HS-27A (cell line): ENCODE measurements at places on chromosomes 13 and 19.

DNA sequence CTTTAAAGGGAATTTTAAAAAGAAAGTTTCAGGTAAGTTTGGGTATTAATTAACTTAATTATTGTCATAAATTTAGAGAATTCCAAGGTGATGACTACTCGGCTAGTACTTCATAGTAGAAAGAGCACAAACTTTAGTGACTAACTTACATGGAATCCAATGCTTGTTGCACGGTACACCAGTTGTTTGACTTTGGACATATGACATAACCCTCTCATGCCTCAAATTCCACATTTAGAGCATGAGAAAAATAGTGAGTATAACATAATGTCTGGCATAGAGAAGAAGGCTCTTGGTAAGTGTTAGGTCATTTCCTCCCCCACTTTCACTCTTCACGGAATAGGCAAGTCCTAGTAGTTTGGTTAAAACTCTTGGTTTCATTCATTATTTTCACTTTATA is 1249.4 kb upstream of the SLC10A2 start:
- DNase-seq = peak; percentile 69

GRCh38 chr13:43295825-43296564 is 272.6 kb downstream of the DNAJC15 start:
- no peak for DNase-seq

DNA sequence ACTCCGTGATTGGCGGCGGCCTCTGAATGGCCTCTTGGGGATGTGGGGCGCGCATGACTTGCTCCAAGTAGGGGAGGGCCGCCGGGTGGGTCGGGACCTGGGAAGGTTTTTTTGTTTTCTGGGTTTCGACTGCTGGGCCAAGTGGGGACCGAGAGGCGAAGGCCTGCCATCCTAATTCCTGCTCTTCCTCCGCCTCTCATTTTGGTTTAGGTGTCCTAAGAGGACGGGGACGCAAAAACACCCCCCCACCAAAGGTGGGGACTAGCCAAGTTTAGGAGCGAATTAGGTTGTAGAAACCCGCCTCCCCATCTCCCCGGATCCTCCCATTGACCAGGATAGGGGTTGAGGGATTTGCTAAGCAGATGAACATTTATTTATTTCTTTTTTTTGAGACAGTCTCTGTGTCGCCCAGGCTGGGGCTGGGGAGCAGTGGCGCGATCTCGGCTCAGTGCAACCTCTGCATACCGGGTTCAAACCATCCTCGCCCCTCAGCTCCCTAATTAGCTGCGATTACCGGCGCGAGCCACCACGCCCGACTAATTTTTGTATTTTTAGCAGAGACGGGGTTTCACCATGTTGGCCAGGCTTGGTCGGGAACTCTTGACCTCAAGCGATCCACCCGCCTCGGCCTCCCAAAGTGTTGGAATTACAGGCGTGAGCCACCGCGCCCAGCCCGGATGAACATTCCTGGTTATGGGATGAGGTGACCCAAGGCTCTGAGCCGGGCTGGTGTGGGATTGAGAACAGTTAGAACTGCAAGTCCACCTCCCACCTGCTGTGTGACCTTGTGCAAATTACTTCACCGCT is 838 bp downstream of the PPP2R1A start:
- no peak for DNase-seq

- no peak for DNase-seq
Observed at GRCh38 chr13:31878495-31878894, 139.2 kb downstream of the RXFP2 start.

- no peak for DNase-seq
Observed at GRCh38 chr13:109209526-109209925, 576.9 kb downstream of the IRS2 start.

GRCh38 chr19:13206587-13206986 is 56.4 kb downstream of the IER2 start:
- no peak for DNase-seq

- DNase-seq = no peak
Observed at GRCh38 chr19:13902993-13903555, 2.8 kb downstream of the BRME1 start.

DNA sequence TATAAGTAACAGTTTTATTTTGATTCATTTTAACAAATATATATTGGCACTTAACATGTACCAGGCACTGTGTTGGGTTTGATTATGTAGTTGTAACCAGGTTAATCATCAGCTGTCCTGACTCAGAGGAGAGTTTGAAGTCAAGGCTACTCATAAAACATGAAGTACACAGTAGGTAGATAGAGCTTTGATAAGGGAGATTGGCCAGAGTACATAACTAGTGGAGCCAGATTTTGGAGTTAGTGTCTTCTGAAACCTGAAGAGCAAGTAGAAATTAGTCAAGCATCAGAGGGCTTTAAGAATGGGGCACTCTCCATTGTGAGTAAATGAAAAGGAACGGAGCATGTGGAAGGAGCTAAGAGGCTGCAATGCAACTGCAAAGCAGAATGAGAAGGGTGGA is 333.9 kb downstream of the RFC3 start:
- DNase-seq = no peak
